ENCODE measurements at places on chromosomes 12 and 14. TPM values are rescaled to one million over a fixed set of nuclear protein-coding genes. Genes with fewer than 3 reads are reported as not detected.

RBP5 gene
- 104 TPM for total RNA-seq

- DNase-seq: no peak
Observed at GRCh38 chr14:68623307-68623706, 169.6 kb downstream of the ZFP36L1 start.

GUCY2C gene
- not detected for total RNA-seq

ZNF385A gene
- total RNA-seq: 22.2 TPM

- no peak for DNase-seq
Observed at GRCh38 chr12:46470036-46470627, 97.6 kb upstream of the SLC38A2 start.

GRCh38 chr12:24820872-24821271 lies 128.0 kb downstream of the BCAT1 start:
- no peak for DNase-seq

DNA sequence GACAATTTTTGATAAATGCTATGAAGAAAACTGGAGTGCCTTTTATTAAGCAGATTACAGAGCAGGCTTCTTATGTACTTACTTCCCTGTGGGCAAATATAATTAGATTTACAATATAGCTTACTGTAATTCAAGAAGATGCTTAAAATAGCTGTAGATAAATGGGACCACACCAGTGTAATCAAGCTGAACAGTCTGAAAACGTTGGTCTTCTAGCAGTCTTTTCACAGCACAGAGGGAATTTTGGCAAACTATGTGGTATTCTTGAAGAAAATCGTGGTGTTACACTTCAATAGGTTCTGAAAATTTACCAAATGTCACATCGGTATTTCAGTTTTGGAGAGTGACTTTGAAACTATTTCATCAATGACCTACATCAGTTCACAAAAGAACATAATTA lies 47.7 kb downstream of the SLC16A7 start:
- DNase-seq: no peak

DNA sequence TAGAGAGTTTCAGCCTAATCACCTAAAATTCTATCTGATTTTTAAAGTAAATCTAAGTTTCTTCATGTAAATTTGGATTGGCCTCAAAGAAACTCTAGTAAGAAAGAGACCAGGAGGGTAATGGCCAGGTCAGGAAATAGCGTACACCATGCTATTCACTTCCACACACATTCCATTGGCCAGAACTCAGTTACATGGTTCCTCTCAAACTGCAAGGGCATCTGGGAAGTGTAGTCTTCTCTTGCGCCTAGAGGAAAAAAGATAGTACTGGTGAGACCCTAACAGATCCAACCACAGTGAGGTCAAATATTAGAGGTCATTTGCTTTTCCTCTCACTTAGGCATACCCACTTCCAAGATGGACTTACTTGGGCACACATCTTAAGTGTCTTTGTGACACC lies 39.1 kb downstream of the MBIP start:
- no peak for DNase-seq

Data from spleen (tissue), 13 donors.